T-helper 17 cell (primary cell): ENCODE measurements at places on chromosomes 2 and 18.

DNA sequence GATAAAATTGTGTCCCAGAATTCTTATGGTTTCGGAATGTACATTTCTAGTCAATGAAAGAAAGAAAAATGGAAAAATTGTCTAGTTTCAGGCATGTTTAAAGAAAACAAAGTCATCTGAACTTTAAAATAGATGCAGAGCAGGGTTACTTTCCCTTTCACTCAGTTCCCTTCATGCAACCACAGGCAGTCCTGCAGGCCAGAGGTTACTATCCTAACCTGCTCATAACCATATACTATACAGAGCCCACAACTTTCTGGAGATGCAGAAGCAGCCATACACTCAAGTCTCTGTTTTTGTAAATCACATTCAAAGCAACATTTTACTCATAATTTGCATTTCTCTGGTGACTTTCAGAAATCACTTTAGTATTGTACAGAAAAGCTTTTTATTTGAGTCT, 690.3 kb downstream of the MBD2 start:
- DNase-seq: no peak

- no peak for DNase-seq
Measured at GRCh38 chr18:51614967-51615571, 417.6 kb upstream of the MEX3C start.

- DNase-seq: no peak
Measured at GRCh38 chr2:60890393-60890707, 9.0 kb downstream of the REL start.

DNA sequence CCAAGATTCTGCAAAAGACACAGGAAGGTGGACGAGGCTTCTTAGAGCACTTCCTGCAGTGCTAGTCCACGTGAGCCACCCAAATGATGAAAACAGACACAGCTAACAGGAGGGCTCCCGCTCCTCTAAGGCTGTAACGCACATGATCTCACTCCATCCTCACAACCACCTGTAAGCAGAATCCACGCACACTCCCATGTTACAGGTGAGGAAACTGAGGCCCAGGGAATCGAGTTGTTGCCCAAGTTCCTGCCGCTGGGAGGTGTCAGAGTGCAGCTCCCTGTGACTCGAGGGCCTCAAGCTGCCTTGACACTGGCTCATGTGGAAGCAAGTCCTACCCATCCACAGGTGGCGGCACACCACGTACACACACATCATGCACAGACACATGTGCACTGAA, 4.4 kb downstream of the DNMT3A start:
- DNase-seq: no peak

DNA sequence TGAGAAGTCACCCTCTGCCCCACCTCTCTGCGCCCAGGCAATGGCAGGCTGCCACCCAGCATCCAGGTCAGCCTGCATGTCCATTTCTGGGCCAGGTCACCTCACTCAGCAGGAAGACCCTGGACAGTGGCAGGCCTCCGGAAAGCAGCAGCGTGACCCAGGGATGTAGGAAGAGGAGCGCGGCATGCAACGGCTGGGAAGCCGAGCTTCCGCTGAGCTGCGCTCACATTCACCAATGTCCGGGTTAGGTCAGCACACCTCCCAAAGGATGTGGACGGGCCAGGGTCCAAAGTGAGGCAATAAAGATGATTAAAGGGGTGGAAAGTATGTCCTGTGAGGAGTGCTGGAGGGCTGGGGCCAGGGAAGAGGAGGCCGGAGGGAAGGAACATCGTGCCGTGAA, 174.5 kb downstream of the CTIF start:
- no peak for DNase-seq

GRCh38 chr2:128552141-128552805, 233.6 kb upstream of the HS6ST1 start:
- no peak for DNase-seq

GRCh38 chr2:161020437-161020836, 139.8 kb upstream of the TANK start:
- DNase-seq: no peak

GRCh38 chr2:157936406-157936805, 60.3 kb upstream of the ACVR1 start:
- DNase-seq: no peak

- DNase-seq: no peak
Measured at GRCh38 chr18:51446571-51447210, 249.2 kb upstream of the MEX3C start.

- no peak for DNase-seq
Measured at GRCh38 chr18:53745986-53746385, 478.5 kb downstream of the MBD2 start.

- DNase-seq: no peak
Measured at GRCh38 chr18:46252759-46253158, 148.6 kb downstream of the HAUS1 start.

GRCh38 chr2:159275111-159275510, 11.4 kb downstream of the WDSUB1 start:
- no peak for DNase-seq

GRCh38 chr2:234676109-234676782, 179.4 kb upstream of the ARL4C start:
- no peak for DNase-seq

DNA sequence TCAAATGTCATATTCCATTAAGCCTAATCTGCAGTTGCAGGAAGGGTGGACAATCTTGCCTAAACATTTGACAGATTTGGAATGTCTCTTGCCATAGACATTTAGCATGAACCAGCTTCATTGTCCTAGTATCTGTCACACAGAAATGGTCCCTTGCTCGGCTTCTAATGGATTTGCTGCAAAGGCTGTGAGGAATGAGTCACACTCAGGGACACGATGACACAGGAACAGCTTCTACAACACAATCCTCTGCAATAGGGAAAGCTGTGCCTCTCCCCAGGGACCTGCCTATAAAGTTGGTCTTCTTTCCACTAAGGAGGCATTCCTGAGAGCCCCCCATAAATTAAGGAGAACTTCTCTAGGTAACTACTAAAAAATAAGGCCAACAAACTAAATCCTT, 155.1 kb upstream of the L3MBTL4 start:
- DNase-seq: no peak

DNA sequence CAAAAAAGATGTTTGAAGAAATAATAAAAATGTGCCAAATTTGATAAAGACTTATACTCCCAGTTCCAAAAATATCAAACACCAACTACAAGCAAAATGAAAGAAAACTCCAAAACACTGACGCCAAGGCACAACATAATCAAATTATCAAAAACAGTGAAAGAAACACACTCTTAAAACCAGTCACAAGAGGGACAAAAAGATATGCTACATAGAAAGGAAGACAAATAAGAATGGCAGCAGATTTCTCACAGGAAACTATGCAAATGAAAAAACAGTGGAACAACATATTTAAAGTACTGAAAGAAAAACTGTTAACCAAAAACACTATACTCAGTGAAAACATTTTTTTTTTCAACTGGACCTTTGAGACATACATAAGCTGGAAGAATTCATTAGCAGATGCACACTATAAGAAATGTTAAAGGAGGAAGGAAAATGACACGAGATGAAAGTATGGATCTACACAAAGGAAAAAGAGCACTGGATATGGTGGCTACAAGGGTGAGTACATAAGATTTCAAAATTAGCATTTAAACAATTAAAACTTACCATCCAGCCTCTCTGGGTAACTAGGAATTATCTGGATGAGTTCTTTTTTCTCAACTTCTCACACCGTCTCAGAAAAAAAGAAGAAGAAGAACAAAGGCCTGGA, 94.0 kb upstream of the ACVR1C start:
- DNase-seq: no peak

DNA sequence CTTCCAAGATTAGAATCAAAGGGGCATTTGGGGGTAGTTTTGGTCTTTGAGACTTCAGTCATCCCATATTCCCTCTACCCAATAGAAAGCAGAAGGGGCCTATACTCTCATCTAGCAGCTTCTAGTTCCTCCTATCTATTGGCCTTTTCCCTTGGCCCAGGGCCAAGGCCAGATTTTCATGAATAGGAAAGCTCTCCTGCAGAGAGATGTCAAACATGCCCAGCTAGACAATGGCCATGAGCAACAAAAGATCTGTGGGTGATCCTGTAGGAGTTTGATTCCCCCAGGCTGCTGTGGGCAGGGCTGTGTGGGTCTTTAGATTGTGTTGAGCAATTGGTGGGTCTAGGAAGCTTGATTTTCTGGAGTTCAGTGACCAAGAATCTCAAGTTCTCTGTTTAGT, 2.9 kb upstream of the ADCYAP1 start:
- no peak for DNase-seq

DNA sequence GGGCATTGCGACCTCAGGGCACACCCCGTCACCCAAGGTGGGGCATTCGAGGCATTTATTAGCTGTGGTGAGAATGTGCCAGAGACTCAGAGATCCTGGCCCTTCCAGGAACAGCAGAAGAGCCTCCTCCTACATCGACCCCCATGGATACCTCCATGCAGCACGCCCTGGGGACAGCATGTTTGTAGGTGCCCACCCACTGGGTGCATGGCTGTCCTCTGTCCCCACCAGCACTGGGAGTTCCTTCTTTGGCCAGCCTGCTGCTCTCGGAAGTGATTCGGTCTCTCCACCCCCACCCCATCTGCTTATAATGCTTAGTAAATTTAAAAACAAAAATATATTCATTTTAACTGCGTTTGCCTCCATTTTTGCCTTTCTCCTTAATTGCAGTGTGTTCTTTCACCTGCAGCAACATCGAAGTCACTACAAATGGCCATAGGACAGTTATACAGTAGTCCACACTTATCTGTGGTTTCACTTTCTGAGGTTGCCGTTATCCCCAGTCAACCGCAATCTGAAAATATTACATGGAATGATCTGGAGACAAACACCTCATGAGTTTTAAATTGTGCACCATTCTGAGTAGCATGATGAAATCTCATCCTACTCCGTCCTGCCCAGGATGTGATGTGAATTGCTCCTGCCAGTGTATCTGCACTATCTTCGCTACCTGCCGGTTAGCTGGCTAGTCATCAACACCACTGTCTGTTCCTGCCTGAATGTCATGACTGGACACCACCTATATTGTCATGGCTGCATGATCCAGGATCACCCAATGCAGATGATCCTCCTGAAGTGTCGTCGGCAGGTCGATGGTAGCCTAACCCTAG, 29.6 kb upstream of the ZCCHC2 start:
- DNase-seq: no peak

- DNase-seq: no peak
Measured at GRCh38 chr2:188902901-188903491, 71.2 kb upstream of the COL3A1 start.

DNA sequence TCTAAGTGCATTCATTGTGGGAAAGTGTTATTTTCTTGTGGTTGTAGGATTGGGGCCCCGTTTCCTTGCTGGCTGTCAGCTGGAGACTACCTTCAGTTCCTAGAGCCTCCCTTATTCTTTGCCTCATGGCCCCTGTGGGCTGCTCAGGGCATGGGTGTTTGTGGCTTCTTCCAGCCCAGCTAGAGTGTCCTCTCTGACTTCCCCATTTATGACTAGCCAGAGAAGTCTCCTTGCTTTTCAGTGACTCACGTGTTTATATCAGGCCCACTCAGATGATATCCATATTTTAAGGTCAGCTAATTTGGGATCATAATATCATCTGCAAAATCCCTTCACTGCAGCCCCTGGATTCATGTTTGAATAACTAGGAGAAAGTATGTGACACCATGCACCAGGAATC, 62.8 kb downstream of the DTNA start:
- no peak for DNase-seq

- no peak for DNase-seq
Measured at GRCh38 chr2:10446631-10447030, 1.5 kb downstream of the ODC1 start.

GRCh38 chr2:53104263-53104662, 663.3 kb upstream of the CHAC2 start:
- no peak for DNase-seq

- DNase-seq: no peak
Measured at GRCh38 chr2:45180779-45181178, 171.5 kb upstream of the SIX2 start.

DNA sequence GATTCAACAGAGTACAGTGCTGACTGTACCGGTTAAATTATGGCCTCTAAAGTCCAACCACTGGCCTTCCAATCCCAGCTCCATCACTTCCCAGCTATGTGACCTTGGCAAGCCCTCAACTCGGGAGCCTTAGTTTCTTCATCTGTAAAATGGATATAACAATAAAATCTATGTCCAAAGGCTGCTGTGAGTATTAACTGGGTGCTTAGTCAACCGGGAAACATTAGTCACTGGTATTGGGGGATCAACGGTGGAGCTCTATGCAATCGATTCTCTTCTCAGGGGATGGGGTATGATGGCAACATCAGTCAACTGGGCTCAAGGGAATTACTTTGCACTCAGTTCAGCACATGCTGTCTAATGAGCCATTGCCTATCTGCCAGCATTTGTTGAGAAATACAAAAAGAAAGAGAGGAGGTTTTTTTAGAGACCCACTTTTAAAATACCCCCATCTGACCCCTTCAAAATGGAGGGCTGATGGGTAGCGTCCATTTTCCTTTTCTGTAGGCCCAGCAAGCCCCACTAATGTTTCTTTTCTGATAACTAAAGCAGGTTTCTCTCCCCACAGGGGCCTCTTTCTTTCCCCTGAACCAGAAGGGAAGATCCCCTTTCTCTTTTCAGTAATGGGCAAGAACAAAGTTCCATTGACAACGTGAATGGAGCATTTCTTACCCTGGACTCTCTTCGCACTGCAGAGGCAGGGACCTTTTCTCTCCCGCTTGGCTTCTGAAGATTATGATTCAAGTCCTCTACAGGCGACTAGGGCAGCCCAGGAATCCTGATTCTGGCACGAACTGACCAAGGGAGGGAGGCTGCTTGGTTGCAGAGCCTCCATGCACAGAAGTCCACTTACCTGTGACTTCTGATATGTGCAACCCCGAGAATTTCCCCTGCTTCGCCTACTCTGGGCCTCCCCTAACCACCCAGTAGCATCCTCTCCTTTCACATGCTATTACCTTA, 8.7 kb upstream of the AGFG1 start:
- DNase-seq: no peak

DNA sequence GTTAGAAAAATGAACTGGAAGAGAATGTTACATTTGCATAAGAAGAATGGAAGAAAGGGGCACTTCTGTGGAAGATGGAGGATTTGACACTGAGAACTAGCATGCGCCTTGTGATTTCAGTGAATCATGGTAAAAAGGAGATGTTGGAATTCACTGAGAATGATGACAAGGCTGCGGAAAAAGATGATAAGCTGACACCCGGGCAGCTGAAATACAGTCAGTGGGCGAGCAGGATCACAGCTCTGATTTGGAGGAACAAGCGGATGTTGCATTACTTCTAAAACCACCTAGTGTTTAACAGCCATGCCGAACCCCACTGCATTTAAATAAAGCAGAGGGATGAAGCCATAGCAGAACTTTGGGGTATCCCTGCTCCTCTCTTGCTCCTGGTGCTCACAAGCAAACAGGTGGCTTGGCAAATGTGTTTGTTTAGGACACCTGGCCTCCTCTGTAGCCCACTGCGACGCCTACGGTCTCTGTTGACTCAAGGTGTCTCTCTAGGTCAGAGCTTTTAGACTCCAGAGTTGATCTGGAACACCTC, 134.9 kb downstream of the NDUFA10 start:
- DNase-seq: no peak

- no peak for DNase-seq
Measured at GRCh38 chr2:233140978-233141377, 80.8 kb downstream of the INPP5D start.
